ENCODE measurements at places on chromosomes 2 and 18. TPM values are rescaled to one million over a fixed set of nuclear protein-coding genes. Genes with fewer than 3 reads are reported as not detected.

Gene ARPC2
- total RNA-seq, result 323 TPM

Gene FSIP2
- total RNA-seq, result 0.29 TPM

Gene SETBP1
- 21.6 TPM for total RNA-seq

- DNase-seq, result no peak
These were observed 49.9 kb downstream of the IMPA2 start for GRCh38 chr18:12031181-12031580.

GRCh38 chr18:76558881-76559667, 64.0 kb upstream of the ZNF516 start:
- DNase-seq, result no peak
